ENCODE measurements at places on chromosomes 5 and 9.

- DNase-seq, result peak; percentile 2
These were observed 1259.8 kb downstream of the PTPRD start for GRCh38 chr9:9352877-9353481.

DNA sequence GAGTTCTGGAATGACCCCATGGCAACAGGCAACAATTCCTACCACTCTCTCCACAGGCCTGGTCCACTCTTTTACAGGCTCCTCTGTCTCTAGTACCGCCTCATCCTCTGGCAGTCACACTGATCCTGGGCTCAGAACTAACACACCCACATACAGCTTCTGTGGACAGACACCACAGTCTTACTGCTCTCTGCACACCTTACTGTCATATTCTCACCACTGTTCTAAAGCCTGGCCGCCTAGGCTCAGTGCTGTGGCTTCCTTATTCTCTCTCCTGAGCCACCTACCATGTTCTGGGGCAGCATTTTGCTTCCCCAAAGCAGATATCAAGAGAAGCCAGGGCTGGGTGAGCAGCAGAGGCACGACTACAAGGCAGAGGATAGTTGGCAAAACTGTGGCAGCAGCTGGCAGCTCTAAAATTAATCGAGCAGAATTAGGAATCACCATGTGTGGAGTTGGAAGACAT lies 14.8 kb downstream of the REEP5 start:
- no peak for DNase-seq

GRCh38 chr9:130831077-130831476 lies 4.0 kb upstream of the ABL1 start:
- DNase-seq, result no peak

DNA sequence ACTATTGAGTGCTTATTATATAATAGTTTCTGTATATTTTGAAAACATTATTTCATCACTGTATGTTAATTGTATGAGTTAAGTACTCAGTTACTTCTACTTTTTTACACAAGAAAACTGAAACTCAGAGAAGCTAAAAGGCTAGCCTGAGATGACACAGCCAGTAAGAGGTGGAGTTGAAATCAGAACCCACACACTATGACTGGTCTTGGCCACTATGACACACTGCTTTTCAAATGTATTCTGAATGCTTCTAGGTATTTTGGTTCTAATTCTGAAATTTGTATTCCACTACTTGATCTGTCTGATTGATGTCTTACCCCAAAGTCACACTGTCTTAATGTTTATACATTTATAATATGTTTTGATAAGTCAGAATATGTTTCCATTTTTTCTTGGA lies 181.8 kb downstream of the ZDHHC21 start:
- no peak for DNase-seq

- DNase-seq, result peak; percentile 57
These were observed 675.7 kb upstream of the FTMT start for GRCh38 chr5:121175986-121176385.

DNA sequence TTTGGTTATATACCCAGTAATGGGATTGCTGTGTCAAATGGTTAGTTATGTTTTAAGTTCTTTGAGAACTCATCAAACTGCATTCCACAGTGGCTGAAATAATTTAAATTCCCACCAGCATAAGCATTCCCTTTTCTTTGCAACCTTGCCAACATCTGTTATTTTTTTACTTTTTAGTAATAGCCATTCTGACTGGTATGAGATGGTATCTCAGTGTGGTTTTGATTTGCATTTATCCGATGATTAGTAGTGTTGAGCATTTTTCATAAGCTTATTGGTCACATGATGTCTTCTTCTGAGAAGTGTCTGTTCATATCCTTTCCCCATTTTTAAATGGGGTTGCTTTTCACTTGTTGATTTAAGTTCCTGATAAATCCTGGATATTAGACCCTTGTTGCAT lies 435.7 kb upstream of the RIOK2 start:
- peak; percentile 90 for DNase-seq

DNA sequence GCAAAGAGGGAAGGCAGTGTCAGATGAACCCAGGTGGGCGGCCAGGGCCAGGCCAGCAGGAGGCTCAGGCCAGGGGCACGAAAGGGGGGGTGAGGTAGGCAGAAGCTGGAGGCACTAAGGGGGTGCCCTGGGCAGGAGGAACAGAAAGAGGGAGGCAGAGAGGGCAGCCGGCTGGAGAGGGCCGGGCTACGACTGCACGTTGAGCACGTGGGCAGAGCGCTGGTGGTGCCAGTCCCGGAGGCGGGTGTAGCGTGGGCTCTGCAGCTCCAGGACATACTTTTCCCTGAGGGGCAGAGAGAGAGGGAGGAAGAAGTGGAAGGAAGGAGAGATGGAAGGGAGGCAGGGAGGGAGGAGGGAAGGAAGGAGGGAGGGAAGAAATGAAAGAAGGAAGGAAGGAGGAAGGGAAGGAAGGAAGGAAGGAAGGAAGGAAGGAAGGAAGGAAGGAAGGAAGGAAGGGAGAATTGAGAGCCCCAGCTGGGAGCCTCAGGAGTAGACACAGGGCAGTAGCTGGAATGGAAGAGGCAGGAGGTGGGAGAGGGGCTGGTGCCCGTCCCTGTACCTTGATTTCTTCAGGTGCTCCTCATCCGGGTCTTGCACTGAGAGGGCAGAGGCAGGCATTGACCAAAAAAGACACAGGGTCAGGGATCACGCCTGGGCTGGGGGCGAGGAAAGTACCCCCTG lies 7.0 kb downstream of the PDLIM7 start:
- no peak for DNase-seq

DNA sequence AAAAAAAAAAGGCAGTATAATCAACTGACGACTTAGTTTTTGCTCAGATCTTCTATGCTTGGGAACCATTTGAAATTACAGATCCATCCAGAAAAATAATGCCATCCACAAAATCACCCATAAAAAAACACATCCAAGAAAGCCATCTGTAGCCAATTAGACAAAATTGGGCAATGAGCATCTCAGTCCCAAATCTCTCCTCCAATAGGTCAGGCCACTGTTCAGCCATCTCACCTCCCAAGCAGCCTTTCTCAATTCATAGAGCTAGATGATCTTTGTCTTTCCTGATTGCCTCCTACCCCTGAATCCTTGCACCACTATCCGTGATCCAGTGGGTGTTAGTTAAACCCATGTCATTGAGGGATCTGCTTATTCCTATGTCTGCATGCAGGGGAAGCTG lies 139.6 kb downstream of the SCAMP1 start:
- DNase-seq, result no peak

GRCh38 chr5:132086277-132086794 lies 12.7 kb downstream of the CSF2 start:
- peak; percentile 95 for DNase-seq

GRCh38 chr9:16681652-16681987 lies 188.8 kb downstream of the BNC2 start:
- no peak for DNase-seq

- peak; percentile 7 for DNase-seq
These were observed 72.2 kb upstream of the BARHL1 start for GRCh38 chr9:132509928-132510874.

- no peak for DNase-seq
These were observed 24.7 kb downstream of the ERP44 start for GRCh38 chr9:100074093-100074492.

DNA sequence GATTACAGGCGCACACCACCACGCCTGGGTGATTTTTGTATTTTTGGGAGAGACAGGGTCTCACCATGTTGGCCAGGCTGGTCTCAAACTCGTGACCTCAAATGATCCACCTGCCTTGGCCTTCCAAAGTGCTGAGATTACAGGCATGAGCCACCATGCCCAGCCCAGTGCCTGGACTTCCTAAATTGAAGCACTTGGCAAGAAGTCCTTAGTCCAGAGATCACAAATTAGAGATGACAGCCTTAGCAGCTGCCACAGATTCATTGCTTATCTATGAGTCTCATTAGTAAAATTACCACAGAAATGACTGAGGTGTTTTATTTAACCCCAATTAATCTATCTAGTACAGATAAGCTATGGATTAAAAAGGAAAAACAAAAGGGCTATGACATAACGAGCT lies 19.2 kb downstream of the EFCAB9 start:
- DNase-seq, result no peak

GRCh38 chr9:138053996-138054752 lies 176.6 kb downstream of the CACNA1B start:
- no peak for DNase-seq
